Body of pancreas (tissue), 4 donors: ENCODE measurements at places on chromosomes 4 and X. TPM values are rescaled to one million over a fixed set of nuclear protein-coding genes. Genes with fewer than 3 reads are reported as not detected.

DNA sequence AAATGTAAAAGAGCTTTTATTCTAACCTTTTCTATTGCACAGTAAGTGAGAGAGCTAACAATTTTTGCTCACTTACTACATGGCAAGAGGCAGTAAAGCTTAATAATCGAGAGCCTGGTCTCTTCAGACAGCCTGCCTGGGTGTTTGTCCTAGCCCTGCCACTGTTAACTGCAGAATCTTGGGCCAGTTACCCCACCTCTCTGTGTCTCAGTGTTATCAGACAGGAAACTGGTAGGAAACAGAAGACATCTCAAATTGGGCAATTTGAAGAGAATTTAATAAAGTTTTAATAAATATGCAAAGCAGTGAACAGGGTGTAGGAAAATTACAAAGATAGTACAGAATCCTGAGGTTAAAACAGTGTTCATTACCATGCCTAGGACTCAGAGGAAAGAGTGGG, 13.4 kb downstream of the STAP1 start:
- no peak overlapping the region for H3K27ac ChIP-seq
- H3K36me3 ChIP-seq, result no peaks in the 10 kb centered on the region
- no peak overlapping the region for H3K4me3 ChIP-seq
- peaks cover 7% of the 10 kb centered on the region for H3K4me1 ChIP-seq
- DNase-seq, result no peak

- H3K4me1 ChIP-seq, result no peaks in the 10 kb centered on the region
- DNase-seq, result no peak
- no peak overlapping the region for H3K4me3 ChIP-seq
- no peaks in the 10 kb centered on the region for H3K36me3 ChIP-seq
Measured at GRCh38 chrX:105307762-105308161, 87.3 kb upstream of the TEX13A start.

The ARL9 gene
- total RNA-seq, result not detected

- H3K4me3 ChIP-seq, result no peak overlapping the region
- H3K36me3 ChIP-seq, result no peaks in the 10 kb centered on the region
- H3K27ac ChIP-seq, result no peak overlapping the region
- no peak for DNase-seq
- H3K27me3 ChIP-seq, result no peaks in the 10 kb centered on the region
Measured at GRCh38 chr4:69831646-69832325, 28.2 kb downstream of the SULT1E1 start.

The SHROOM3 gene
- total RNA-seq, result 96.0 TPM

DNA sequence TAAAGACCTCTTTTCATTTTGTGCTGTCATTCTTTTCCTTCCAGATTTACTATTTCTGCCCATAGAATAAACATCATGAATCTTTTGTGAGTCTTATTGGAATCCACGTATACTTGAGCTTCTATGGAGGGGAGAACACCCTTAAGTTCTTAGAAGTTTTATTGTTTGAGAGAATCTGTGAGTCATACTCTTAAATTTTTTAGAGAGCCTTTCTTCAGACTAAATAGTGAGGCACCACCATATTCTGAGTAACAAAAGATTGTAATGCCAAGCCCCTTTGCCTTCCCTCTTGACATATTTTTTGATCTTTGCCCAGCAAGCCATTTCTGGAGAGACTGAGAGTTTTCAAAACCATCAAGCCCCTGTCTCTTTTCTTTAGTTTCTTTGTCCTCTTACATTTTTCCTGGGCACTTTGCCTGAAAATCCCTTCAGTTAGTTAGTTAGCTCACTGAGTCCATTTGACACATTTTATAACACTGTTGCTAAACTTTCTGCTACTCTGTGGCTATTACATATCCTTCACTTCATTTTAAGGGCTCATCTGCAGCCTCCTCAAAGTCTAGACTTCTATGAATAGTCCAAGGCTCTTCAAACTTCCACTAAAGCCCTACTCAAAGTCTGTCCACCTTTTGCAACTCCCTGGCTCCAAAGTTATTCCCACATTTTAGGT, 65.3 kb upstream of the NDUFC1 start:
- H3K4me1 ChIP-seq, result peaks cover 5% of the 10 kb centered on the region
- H3K27me3 ChIP-seq, result no peaks in the 10 kb centered on the region
- peaks cover 3% of the 10 kb centered on the region for H3K36me3 ChIP-seq
- no peak for DNase-seq

DNA sequence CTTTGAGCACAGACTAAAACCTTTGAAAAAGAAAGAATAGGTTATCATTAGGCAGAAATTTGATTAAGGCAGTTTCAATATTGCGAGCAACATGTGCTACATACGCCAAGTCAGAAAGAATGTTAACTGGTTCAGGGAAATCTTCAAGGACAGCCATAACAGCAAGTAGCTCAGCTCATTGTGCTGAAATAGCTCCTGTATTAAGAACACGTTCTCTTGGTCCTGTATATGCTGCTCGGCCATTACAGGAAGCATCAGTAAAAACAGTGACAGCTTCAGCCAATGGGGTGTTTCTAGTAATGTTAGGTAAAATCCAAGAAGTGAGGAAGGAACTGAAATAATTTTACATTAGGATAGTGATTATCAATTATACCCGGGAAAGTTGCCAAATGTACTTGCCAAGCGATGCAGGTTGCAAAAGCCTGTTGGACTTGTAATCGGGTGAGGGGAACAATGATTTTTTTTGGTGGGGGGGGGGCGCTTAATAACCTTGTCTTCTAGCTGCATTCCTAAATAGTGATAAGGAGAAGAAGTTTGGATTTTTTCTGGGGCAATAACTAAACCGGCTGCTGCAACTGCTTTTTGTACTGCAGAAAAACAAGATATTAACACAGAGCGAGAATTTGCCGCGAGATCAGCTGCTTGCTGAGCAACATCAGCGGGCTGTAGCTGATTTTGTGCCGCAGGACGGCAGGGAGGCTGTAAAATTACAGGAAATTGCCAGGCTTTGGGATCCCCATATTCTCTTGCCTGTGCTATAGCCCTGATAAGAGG, 49.4 kb upstream of the RASSF6 start:
- H3K4me1 ChIP-seq, result peaks cover 37% of the 10 kb centered on the region
- no peaks in the 10 kb centered on the region for H3K27me3 ChIP-seq
- DNase-seq, result peak; percentile 32

DNA sequence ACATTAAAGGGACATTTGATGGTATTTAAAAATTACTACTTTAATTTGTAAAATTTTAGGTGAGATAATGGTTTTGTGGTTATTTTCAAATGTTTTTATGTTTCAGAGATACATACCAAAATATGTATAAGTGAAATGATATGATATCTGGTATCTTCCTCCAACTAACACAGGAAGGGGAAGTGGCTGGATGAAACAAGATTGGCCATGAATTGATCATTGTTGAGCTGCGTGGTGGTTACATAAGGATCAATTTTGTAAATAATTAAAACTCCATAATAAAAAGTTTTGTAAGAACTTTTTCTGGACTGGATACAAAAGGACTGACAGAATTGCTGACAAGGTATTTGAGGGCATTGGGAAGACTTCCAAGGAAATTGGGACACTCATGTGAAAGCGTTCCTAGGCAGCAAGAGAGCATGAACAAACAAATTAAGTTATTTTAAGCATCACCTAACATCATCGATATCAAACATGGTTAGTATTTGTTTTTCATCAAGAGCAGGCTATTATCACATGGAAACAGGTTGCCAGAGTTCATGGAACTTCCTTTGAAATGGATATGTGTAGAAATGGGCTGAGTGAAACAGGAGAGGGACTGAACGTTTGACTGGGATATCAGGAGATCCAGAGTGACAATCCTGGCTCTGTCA, 4.4 kb upstream of the PGM2 start:
- peak; percentile 7 for DNase-seq
- peaks cover 15% of the 10 kb centered on the region for H3K4me1 ChIP-seq
- H3K4me3 ChIP-seq, result no peak overlapping the region
- H3K36me3 ChIP-seq, result no peaks in the 10 kb centered on the region

The SPACA5 gene
- total RNA-seq, result not detected

DNA sequence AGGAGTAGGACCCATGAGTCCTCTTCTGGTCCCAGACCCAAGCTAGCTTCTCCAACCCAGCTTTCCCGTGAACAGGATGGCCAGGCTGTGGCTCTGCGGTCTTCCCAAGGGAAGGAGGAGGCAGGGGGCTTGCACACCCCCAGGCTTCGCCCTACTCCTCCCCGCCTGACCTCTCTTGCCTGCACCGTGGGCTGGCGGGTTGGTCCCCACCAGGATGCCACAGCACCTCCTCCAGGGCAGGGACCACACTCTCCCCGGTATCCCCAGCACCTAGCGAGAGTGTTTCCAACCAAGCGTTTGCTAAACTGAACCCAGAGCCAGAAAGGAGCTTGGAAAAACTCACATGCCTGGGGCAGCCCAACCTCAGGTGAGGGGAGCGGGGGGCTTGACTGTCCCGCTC, 9.0 kb upstream of the S100P start:
- no peak overlapping the region for H3K4me3 ChIP-seq
- no peaks in the 10 kb centered on the region for H3K4me1 ChIP-seq
- no peak overlapping the region for H3K27ac ChIP-seq
- no peaks in the 10 kb centered on the region for H3K27me3 ChIP-seq
- no peak for DNase-seq

The BEX2 gene
- total RNA-seq, result 9.9 TPM

- H3K27ac ChIP-seq, result no peak overlapping the region
- no peaks in the 10 kb centered on the region for H3K36me3 ChIP-seq
- DNase-seq, result no peak
Measured at GRCh38 chrX:103397707-103398106, 21.4 kb downstream of the BEX3 start.

DNA sequence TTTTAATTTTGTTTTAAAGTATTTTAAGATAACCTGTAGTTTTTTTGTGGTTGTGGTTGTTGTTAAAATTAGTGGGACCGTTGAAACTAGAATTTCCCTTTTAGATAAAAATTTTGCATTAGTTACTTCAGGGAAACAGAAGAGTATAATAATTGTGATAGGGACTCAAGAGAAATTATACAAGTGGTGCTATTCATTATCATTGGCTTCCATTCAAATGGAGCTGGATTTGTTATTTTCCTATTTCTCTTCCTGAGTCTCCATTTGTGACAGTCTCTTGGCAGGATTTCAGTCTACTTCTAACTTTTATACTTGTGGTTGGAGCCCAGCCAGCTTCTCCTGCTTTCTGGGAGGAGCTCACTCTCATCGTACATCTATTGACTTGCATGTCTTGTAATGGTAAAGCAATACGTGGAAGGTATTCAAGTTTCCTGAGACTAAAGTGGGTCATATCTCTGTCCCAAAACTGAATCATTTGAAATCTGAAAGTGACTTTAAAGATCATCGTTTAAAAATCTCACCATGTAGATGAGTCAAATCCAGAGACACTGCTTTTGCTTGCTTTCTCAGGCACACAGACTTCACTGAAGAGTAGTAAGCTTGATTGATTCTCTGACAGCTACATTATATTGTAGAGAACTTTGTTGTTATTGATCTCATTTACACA, 155.8 kb downstream of the RPA4 start:
- H3K36me3 ChIP-seq, result no peaks in the 10 kb centered on the region
- H3K4me1 ChIP-seq, result no peaks in the 10 kb centered on the region
- no peaks in the 10 kb centered on the region for H3K27me3 ChIP-seq
- no peak overlapping the region for H3K27ac ChIP-seq
- peak; percentile 31 for DNase-seq

The NPY1R gene
- total RNA-seq, result 4.9 TPM

DNA sequence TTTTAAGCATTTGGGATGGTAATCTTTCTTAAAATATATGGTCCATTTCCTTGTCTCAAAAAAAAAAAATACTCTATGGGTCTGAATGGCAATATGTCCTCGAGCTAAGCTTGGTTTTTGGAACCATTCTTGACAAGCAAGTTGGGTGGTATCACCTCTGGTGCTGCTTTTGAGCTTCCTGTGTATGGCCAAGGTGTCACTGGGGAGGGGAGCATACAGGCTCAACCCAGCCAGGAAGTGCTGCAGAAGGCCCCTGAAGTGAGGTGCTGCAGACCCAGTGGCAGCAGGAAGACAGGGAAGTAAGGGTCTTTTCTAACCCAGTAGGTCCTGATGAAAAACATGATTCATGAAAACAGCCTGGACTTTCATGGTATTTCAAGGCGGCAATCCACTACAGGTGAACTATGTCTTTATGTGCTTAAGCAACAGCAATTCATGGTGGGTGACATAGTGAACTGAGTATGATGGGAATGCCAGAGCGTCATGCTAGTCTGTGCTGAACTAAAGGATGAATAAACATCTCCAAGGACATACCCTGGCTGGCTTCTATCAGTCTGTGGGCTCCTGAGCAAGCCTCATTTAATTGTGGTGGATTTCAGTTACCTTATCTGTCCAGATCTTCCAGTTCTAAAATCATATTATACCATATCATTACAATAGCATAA, 15.1 kb downstream of the TRAPPC2 start:
- no peaks in the 10 kb centered on the region for H3K36me3 ChIP-seq
- DNase-seq, result no peak
- no peak overlapping the region for H3K4me3 ChIP-seq
- H3K27me3 ChIP-seq, result no peaks in the 10 kb centered on the region
- H3K4me1 ChIP-seq, result peaks cover 19% of the 10 kb centered on the region
- no peak overlapping the region for H3K27ac ChIP-seq

DNA sequence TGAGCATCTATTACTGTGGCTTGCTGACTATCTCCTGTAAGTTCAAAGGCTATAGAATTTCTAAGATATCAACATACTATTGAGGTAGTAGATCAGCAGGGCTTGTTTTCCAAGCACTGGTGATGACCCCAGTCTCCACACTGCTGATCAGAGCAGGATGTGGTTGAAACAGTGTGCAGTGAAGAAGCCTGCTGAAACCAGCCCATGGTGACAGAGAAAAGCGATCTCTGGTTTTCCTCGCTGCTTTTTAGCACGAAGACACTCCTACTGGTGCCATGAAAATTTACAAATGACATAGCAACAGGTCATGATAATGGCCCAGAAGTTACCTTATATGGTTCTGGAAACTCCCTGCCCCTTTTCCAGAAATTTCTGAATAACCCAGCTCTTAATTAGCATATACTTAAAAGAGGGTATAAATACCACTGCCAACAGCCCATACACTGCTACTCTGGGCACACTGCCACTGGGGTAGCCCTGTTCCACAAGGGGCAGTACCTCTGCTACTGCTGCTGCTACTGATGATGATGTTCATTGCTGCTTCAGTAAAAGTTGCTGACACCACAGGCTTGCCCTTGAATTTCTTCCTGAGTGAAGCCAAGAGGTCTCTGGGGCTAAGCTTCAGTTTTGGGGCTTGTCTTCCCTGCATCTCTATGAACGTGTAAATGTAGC, 1689.5 kb upstream of the PCDH10 start:
- no peak overlapping the region for H3K27ac ChIP-seq
- H3K4me1 ChIP-seq, result no peaks in the 10 kb centered on the region
- no peak overlapping the region for H3K4me3 ChIP-seq
- no peaks in the 10 kb centered on the region for H3K27me3 ChIP-seq
- no peaks in the 10 kb centered on the region for H3K36me3 ChIP-seq

The LNX1 gene
- 17.1 TPM for total RNA-seq

The MOSPD2 gene
- 6.3 TPM for total RNA-seq

The DGAT2L6 gene
- not detected for total RNA-seq

DNA sequence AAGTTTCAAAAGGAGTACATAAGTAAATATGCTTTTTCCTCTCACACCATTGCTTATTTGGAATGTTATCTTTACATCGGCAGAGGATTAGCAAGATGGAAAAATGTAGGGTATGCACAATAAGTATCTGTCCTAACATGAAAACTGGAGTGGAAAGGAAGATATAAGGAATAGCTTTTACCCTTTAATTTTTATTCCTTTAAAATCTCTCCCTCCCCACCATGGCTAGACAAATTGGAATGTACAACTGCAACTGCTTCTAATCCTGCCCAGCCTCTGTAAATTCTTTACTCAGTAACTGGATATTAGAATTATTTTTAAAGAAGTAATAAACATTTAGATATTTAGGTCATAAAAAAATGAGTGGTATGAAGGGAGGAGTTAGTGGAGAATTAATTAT, 171.5 kb downstream of the PCDH18 start:
- H3K27ac ChIP-seq, result no peak overlapping the region
- H3K4me1 ChIP-seq, result no peaks in the 10 kb centered on the region
